T-helper 17 cell (primary cell): ENCODE measurements at places on chromosomes 13 and 19.
A peak's percentile ranks its signal among the peaks of the same experiment; 100 is the strongest.

- H3K27ac ChIP-seq = peak overlapping the region; percentile 99
- DNase-seq = peak; percentile 49
- H3K27me3 ChIP-seq = no peaks in the 10 kb centered on the region
- H3K4me3 ChIP-seq = peak overlapping the region; percentile 81
- peaks cover 5% of the 10 kb centered on the region for H3K36me3 ChIP-seq
- peaks cover 69% of the 10 kb centered on the region for H3K4me1 ChIP-seq
These were observed 18.3 kb downstream of the UBAC2 start for GRCh38 chr13:99218969-99219368.

- H3K4me1 ChIP-seq = peaks cover 3% of the 10 kb centered on the region
- H3K27ac ChIP-seq = no peak overlapping the region
- peaks cover 2% of the 10 kb centered on the region for H3K36me3 ChIP-seq
- DNase-seq = no peak
These were observed 31.2 kb downstream of the CBY2 start for GRCh38 chr13:45733361-45733760.

DNA sequence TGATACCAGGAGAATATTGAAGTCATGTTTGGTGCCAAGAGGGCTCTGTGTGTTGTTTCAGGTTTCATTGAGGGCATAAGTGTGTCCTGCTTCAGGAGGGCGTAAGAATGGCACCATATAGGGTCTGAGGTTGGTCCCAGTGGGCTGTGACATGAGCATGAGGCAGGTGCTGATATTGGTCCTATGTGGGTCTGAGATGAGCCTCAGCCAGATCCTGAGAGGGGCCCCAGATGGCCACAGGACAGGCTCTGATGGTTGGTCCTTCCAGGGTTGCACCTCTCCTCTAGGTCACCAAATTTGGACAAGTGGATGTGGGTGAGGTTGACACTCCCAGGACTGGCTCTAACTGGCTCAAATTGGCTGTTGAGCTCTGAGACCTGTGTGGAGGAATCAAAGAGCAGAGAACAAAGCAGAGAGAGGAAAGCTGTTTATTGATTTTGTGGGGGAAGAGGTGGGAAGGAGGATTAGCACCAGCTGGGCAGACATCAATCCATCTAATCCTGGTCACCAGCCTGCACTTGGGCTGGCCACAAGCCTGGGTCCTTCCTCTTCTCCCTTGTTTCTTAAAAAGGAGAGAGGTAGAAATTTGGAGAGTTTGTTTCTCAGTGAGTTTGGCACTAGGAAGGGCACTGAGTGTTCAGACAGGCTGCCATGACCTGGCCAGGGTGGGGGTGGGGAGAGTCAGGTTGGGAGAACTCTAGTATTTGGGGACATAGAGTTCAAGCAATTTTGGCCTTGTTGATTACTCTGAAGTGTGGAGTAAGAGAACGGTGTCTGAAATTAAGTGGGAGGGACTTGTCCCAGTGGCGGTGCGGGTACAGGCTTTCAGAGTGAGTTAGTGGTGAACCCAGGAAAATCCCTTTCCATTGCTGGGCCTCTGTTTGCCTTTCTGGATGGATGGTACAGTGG lies 38.7 kb downstream of the CYP2B6 start:
- no peak overlapping the region for H3K27ac ChIP-seq
- no peak for DNase-seq
- H3K27me3 ChIP-seq = peaks cover 32% of the 10 kb centered on the region
- H3K36me3 ChIP-seq = peaks cover 16% of the 10 kb centered on the region
- H3K4me1 ChIP-seq = peaks cover 13% of the 10 kb centered on the region

DNA sequence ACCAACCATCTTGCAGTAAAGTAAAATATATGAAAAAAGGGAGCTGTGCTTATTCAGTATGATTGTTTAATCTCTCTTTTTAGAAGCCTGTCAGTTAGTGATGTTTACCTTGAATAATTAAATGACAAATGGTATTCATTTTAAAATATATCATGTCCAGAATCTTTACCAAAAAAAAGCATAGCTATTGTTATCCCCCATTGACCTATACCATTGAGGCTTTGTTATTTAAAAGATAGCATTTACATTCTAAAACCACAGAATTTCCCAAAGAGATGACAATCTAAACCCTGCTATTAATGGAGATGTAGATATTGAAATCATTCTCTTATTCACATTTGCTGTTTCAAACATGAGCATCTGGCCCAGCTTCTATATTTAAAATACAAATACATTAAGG lies 2.2 kb downstream of the CNMD start:
- peaks cover 64% of the 10 kb centered on the region for H3K27me3 ChIP-seq
- no peak for DNase-seq
- peaks cover 2% of the 10 kb centered on the region for H3K36me3 ChIP-seq
- H3K4me1 ChIP-seq = no peaks in the 10 kb centered on the region
- H3K4me3 ChIP-seq = no peak overlapping the region

DNA sequence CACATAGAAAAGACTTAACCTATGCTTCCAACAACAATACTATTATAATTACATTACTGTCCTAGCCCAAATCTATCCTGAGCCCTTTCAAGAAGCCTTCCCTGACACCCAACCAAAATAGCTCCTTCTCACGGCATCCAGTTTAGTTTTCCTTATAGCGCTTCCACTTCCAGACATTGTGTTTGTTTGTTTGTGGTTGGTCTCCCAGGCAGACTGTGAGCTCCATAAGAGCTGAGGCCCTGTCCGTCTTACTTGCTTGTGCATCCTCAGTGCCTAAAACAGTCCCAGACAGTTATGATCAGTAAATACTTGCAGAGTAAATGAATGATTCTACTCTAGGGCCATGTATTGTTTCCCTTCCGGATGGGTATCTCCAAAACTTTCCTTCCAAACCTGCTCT lies 68.1 kb upstream of the STARD13 start:
- peaks cover 75% of the 10 kb centered on the region for H3K27me3 ChIP-seq
- peaks cover 3% of the 10 kb centered on the region for H3K36me3 ChIP-seq
- no peak overlapping the region for H3K4me3 ChIP-seq
- H3K27ac ChIP-seq = no peak overlapping the region
- peaks cover 3% of the 10 kb centered on the region for H3K4me1 ChIP-seq

- no peak overlapping the region for H3K4me3 ChIP-seq
- H3K36me3 ChIP-seq = no peaks in the 10 kb centered on the region
- no peak overlapping the region for H3K27ac ChIP-seq
- no peak for DNase-seq
These were observed 6.0 kb downstream of the SMARCA4 start for GRCh38 chr19:10966809-10967208.
